ENCODE measurements at places on chromosomes 3 and 15.

DNA sequence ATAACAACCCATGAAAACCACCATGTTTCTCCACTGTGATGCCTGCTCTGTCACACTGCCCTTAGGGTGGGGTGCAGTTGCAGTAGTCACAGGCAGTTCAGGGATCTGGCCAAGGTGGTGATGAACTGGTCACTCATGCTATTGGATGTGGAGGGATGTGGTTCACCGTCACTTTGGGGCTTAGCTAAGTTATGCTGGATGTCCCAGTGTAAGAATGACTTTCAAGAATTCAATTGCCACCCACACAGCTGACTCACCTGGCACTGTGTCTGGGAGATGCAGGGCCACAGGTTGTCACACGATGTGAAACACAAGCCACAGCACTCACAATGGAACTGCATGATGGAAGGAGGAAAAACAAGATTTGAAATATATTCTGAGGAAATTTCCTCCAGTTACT, 146.1 kb upstream of the CTNNB1 start:
- no peak for DNase-seq

DNA sequence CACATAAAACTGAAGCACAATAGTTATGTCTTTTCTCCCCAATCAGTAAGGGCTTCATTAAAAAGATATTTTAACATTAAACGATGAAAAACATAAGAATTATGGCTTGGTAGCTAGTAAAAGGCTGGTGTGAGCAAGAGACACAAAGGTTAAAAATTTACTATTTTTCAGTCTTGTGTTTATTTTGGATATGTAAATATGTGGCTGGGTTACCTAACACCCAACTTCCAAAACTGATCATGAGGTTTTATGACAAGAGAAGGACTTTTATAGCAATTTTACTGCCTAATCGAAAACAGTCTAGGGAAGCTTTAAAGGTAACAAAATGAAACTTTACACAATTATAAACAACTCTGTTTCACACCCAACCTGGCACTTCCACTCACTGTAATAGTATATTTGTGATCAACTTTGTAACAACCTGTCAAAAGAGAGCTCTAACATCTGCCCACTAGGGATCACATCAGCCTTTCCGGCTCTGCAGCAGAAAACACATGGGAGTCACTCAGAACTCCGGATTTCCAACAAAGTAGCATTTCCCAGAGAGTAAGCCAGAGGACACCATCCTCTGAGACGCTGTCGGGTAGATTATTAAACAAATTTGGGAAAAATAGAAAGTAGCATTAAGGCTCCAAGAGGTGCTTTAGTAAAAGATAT, 123.4 kb upstream of the C2CD4B start:
- DNase-seq = no peak

DNA sequence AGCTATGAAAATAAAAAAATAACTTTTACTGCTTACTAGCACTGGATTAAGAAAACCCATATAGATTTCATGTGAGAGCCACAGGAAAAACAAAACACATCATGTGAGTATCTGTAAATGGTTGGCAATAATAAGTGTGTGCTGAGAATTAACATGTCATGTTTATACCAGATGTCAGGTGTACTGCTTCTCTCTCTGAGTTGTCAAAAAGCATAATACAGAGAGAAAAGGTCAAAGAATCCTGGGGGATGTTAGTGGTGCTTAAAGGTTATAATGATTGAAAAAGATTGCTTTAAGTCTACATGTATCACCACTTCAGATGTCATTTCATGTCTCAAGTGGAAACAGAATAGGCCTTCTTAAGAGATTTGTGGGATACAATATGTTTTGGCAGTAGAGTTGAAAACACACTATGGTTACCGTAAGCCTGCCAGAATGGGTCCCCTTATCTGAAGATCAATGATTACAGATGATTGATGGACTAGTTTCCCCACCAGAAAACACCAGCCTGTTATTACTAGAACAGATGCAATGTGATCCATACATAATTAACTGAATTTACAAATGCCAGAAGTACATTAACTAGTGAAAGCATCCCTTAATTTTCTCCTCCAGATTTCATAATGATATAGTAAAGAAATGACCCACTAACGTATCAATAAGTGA, 204.1 kb downstream of the CNTN3 start:
- DNase-seq = no peak

DNA sequence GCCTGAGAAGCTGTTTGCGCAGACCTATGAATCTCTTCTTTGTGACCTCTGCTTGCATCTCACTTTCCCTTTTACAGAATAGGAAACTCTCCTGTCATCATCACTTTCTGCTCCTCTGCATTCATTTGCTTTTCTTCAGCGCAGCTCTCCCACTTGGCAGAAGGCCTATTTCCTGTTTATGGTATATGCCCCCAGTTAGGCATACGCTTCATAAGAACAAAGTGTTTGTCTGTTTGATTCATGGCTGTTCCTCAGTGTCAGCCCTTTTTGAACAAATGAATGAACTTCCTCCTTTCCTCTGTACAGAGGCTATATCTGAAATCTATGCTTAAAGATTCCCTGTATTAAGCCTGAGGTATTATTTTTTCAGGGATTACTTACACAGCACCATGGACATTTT, 1216.9 kb upstream of the GBE1 start:
- no peak for DNase-seq

- DNase-seq = no peak
Observed at GRCh38 chr3:77513542-77513941, 473.6 kb downstream of the ROBO2 start.

GRCh38 chr3:72189339-72189738, 404.4 kb upstream of the PROK2 start:
- no peak for DNase-seq

DNA sequence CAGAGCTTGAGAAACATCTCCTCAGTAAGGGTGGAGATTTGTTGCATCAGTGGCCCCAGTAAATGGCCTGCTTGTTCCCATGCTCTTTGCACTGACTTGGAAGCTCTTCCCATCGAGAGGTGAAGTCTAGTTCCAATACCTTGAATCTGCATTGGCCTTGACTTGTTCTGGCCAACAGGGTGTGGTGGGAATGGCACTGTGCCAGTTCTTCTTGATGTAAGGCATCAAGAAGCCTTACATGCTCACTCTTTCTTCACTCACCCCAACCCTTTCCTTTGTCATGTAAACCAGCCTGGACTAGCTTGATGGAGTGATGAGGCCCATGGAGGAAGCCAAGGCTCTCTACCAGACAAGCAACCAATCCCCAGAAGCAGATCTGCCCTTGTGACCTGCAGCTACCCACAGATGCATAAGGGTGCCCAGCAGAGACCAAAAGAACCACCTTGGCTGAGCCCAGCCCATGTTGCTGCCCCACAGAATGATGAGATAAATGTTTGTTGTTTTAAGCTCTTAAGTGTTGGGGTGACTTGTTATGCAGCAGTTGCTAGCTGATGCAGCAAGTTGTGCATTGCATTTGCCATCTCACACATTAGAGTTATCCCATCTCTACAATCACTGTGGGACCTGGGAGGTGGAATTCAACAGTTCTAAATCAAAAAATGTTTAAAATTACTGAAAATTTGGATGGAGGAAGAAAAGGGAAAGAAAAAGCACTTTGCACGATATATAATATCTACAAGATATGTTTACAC, 11.1 kb upstream of the MGLL start:
- no peak for DNase-seq

- DNase-seq = no peak
Observed at GRCh38 chr15:73335026-73335425, 33.7 kb downstream of the HCN4 start.

DNA sequence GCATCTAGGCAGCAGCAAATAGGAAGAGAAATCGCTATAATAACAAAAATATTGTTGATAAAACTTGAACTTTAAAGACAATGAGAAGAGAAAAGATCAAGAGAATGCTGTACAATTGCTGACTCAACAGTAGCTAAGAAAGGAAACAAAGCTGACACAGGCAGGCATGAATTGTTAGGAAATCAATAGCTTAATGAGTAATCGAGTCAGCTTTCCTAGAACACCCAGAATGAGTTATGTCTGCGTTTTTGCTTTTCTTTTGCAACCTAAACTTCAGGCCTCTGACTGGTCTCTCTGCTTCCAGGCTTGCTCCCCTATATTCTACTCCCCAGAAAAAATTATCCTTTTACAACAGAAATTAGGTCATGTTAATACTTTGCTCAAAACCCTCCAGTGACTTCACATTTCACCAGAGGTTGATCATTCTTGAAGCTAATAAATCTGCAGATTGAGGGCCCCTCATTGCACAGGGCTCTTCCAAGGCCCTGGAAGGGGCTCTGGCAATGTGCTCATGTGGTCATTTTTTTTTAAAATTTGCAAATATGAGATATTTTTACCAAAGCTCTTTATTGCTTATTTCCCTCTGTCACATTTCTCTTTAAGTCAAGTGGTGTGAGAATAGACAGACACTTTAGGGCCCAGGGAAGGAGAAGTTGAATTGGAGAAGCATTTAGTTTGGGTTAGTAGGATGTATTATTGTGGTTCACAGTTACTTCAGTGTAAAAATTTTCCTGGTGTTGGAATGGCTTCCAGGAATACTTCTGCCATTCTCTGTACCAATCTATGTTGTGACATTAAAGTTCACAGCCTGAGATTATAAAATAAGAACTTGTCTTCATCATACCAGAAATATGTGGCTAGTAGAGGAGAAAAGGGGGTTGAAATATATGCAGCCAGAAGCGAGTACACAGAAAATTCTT, 116.3 kb downstream of the TMCO5A start:
- DNase-seq = peak; percentile 92

- DNase-seq = peak; percentile 90
Observed at GRCh38 chr15:68354923-68355322, 77.0 kb downstream of the ITGA11 start.

DNA sequence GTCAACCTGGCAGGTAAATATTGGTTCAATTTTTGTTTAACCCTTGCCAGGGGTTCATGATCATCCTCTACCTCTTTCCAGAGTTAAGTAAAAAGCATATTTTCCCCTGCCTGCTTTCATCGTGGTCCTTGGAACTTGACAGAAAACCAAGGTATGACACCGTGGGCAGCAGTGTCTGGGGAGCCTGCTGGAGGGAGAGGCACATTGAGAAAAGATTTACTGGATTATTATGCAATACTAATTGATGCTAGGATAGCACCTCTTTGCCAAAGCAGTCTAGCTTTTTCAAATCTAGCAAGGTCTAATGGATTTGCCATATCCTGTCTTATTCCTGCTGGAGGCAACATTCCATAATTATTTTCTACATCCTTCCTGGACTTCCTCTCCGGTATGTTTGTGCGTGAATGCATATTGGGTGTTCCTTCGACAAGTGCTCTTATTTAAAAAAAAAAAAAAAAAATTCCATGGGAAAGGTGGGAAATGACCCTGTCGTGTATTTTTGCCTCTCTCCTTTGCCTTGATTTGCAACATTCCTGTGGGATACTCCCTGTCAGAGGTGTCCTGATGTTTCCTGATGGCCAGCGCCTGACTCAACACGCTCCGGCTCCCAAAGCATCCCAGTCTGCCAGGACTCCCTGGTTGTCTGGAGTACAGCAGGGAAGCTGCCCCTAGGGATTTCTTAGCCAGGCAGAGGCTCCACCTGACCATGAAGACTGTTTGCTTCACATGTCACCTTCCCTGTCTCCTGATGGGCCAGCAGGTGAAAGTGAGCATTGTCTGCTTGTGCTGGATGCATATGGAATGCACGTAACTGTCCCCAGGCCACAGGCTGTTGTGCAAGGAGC, 6.3 kb downstream of the BHLHE40 start:
- no peak for DNase-seq

- peak; percentile 91 for DNase-seq
Observed at GRCh38 chr15:49242820-49243219, 72.8 kb downstream of the GALK2 start.

GRCh38 chr15:66566963-66567531, 1.2 kb upstream of the LCTL start:
- peak; percentile 63 for DNase-seq

DNA sequence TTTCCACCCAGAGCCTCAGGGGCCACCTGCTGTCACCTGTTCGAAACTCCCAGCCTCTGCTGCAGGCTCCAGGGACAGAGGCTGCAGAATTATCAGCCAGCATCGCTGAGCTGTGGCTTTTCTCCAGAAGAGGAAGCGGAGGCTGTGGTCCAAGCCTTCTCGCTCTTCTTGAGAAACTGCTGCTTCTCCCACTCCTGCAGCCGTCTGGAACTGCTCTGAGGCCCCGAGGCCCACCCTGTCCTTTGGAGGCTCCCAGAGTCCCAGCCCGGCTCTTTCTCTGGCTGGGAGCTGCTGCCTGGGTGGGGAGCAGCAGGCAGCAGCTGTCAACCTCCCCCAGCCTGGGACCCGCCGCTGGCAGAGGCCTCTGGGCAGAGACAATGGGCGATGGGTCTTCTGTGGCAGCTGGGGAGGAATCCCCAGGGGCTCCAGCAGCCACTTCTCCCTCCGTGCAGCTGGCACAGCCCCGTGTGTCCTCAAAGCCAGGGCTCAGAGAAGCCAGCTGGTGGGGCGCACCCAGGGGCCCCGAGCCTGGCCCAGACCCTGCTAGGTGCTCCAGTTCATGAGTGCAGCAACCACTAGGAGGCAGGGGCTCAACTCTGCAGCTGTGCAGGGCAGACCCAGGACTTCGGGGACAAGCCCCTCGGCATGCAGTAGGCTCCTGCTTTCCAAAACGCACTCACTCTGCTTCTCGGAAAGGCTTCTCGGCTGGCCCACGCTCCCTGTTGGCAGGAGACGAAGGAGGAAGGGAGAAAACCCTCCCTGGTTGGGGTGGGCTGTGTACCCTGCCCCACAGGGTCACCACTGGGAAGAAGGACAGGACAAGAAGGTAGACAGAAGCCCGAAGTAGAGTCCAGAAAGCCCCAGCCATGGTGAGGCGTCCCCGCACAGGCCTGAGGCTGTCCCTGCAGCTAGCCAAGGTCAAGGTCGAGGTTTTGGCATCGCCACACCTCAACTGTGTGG, 49.9 kb upstream of the FURIN start:
- DNase-seq = no peak
